ENCODE measurements at places on chromosomes 5 and 9.

GRCh38 chr9:86767373-86767772 lies 179.9 kb downstream of the GAS1 start:
- DNase-seq, result no peak

GRCh38 chr9:88007291-88007650 lies 32.9 kb upstream of the CDK20 start:
- DNase-seq, result peak; percentile 8

- DNase-seq, result no peak
These were observed 251.7 kb upstream of the PANK3 start for GRCh38 chr5:168830833-168831232.

DNA sequence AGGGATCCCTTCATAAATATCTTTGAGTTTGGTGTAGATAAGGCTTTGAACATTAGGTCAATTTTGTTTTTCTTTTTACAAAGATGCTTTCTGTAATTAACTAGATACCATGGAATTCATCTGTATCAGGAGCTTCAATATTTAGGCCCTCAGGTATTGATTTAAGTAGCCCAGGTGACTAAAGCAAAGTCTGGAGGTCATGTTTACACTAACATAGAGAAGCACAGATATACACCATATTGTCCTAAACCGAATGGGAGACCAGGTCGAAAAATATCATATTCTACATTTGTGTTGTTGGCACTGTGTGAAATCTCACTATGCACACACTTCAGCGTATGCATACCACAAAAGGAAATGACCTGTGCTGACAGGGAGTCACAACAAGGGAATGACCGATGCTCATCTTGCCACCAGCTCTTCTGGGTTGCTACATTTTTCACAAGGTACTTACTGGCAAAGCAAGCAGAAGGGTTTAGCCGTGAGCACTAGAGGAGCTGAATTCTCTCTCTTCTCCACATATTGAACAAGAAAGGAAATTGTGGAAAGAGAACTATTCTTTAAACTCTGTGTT lies 98.5 kb upstream of the IL7R start:
- no peak for DNase-seq

GRCh38 chr5:65478336-65478735 lies 3.4 kb downstream of the ADAMTS6 start:
- no peak for DNase-seq

- no peak for DNase-seq
These were observed 14.3 kb downstream of the SNX30 start for GRCh38 chr9:112764837-112765236.

- no peak for DNase-seq
These were observed 112.0 kb upstream of the SARDH start for GRCh38 chr9:133850161-133850560.

GRCh38 chr9:38064842-38065368 lies 4.1 kb downstream of the SHB start:
- no peak for DNase-seq

DNA sequence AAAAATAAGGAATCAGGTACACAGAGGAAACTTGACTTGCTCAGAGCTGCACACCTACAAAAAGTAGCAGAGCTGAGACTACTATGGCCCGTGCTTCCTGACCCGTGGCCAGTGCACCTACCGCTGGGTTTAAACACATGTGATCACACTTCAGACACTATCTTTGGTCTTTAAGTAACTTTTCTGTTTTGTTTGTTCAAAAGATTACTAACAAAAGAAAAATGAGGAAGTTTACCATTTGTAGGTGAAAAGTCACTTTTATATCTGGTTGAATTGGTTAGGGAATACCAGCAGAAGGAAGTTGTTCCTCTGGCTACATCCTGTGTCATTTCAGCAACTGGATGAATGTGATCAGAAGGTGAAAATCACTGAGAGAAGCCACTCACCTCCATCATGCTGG lies 6.5 kb upstream of the SYK start:
- no peak for DNase-seq

GRCh38 chr9:2260417-2261306 lies 245.5 kb downstream of the SMARCA2 start:
- DNase-seq, result no peak

GRCh38 chr5:110398951-110399350 lies 327.5 kb downstream of the TMEM232 start:
- no peak for DNase-seq

- DNase-seq, result no peak
These were observed 35.3 kb downstream of the THBS4 start for GRCh38 chr5:80070338-80071056.

- DNase-seq, result no peak
These were observed 75.2 kb downstream of the AOPEP start for GRCh38 chr9:94801681-94802080.

DNA sequence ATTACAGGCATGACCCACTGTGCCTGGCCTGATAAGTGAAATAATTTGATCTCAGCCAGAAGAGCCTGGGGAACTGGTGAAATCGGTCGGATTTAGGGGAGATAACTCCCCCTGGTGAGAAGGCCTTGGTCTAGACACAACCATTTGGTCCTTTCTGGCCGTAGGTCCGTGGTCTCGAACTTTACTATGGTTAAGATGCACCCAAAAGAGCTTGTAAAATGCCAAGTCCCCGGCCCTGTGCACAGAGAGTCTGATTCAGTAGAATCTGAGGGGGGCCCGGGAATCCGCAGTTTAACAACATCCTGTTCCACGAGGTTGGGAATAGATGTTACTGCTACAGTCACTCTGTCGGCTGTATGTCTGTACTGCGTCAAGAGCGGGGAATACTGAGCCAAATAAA lies 140.7 kb downstream of the C9orf50 start:
- no peak for DNase-seq

DNA sequence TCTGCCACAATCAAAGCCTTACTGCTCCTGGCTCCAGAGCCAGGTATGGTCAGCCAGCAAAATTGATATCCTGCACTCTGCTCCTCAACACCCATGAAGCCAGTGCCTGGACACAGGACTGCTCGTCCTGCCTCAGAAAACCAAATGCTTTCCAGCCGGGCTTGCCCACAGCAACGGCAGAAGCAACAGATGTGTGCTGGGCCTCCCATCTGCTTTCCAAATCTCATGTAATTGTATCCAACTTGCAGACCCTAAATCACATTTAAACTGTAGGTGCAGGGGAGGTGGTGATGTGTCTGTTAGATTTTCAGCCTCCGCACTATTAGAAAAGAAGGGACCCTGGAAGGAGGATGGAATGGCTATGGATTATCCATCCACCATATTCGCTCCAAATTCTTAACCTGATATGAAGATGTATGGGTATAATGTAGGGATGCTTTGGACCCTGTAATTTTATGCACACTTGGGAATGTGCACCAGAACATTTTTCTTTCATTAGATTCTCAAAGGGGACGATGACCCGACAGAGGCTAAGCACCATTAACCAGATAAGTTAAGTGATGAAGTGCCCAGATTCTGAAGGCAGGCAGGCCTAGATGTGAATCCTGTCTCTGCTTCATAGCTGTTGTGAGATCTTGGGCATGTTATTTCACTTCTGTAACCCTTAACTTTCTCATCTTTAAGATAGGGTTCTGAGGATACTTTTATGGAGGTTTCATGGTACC lies 58.2 kb downstream of the EXOSC2 start:
- DNase-seq, result no peak
